ENCODE measurements at places on chromosomes 6 and 20. TPM values are rescaled to one million over a fixed set of nuclear protein-coding genes. Genes with fewer than 3 reads are reported as not detected.

DNA sequence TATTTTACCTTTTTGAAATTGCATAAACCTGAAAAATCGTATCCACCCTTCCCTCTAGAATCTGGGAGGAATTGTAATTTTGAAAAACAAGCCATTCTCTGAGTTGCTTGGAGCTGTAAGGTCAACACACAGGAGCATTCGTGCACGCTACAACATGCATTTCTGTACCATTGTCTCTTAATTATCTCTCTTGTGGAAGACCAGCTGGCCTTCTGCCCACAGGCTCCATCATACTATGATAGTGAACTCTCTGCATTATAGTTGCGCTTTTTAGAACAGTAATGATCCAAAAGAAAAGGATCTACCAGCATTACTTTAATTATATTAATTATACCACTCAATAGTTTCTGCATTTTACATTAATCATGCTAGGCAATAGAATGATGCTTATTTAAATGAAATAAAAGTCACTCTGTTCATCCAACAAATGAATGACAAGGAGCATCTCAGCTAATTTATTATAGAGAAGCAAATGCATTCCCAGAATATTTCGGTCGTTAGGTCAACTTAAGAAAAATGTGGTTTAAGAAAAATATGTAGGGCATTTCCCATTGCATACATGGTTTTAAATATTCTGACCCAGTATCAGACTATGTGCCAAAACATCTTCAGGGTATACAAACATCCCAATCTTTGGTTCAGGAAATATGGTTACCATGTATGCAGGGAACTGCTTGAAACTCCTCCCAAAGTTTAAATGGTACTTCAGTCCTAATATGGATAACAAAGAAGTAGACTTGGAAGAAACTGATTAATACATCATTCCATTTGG is 263.5 kb downstream of the TFAP2A start:
- no peak for DNase-seq

- DNase-seq: no peak
Observed at GRCh38 chr20:6707321-6707831, 60.1 kb upstream of the BMP2 start.

GRCh38 chr6:64000818-64001491 is 365.4 kb downstream of the PHF3 start:
- no peak for DNase-seq

DNA sequence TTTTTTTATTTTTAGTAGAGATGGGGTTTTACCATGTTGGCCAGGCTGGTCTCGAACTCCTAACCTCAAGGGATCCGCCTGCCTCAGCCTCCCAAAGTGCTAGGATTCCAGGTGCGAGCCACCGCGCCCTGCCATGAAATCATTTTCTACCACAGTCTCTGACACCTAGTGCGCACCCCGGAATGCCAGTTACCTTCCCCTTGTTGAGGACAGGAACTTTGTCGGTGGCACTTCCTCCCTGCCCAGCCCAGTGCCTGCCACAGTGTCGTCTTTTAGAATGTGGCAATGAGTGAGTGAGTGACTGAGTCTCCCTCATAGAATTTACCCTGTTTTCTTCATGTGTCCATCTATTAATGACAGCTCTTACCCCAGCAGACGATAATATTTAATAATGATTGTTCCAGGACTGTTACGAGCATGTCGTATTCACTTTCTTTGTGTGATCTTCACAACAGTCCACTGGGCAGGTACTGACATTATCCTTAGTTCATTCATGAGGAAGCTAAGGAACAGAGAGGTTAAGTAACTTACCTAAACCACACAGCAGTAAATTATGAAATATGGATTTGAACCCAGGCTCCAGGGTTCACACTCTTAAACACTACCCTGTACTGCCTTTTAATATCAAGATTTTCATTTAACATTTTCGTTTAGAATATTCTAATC is 1.8 kb downstream of the OSBPL2 start:
- no peak for DNase-seq

The RHAG gene
- total RNA-seq: not detected

The DNAAF9 gene
- 25.1 TPM for total RNA-seq

- DNase-seq: peak; percentile 71
Observed at GRCh38 chr6:163416557-163417253, 2.2 kb downstream of the QKI start.

- DNase-seq: no peak
Observed at GRCh38 chr20:25338112-25339023, 52.3 kb downstream of the ABHD12 start.

GRCh38 chr6:105746509-105746908 is 339.6 kb upstream of the PRDM1 start:
- DNase-seq: no peak

- DNase-seq: no peak
Observed at GRCh38 chr6:15950962-15951569, 177.8 kb upstream of the MYLIP start.

DNA sequence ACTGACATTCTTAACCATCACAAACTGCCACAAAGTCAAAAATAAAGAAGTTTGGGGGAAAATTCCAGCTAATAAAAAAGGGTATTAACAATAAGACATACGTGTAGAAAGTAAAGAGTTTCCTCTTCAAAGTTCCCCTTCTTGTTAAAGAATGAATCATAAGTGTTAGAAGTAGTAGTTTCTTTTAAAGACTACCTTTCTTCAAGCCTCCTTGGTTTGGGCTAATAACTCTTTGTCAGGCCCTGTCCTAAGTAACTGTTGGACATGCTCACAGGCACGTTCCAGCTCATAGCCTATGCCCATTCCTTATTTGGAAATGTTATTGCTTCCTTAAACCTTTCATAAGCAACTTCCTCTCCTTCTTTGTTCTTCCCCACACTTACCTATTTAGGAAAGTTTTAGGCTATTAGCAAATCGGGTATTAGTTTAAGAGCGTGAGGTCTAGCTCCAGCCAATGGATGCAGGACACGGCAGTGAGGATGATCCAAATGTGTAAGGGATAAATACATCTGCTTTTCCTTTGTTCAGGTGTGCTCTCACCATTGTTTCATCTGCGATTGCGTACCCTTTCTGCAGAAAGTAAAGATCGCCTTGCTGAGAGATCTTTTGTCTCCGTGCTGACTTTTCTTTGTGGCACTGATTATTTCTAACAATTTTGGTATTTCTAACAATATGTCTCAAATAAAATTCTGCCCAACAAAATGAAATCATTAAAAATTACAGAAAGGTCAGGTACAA is 64.9 kb downstream of the CHD6 start:
- no peak for DNase-seq
